Suppressor macrophage treated with lipopolysaccharide for 1 hour (primary cell): ENCODE measurements at places on chromosomes 3 and 15.
A peak's percentile ranks its signal among the peaks of the same experiment; 100 is the strongest.

GRCh38 chr15:78730955-78731354 lies 80.3 kb downstream of the ADAMTS7 start:
- no peak for DNase-seq

DNA sequence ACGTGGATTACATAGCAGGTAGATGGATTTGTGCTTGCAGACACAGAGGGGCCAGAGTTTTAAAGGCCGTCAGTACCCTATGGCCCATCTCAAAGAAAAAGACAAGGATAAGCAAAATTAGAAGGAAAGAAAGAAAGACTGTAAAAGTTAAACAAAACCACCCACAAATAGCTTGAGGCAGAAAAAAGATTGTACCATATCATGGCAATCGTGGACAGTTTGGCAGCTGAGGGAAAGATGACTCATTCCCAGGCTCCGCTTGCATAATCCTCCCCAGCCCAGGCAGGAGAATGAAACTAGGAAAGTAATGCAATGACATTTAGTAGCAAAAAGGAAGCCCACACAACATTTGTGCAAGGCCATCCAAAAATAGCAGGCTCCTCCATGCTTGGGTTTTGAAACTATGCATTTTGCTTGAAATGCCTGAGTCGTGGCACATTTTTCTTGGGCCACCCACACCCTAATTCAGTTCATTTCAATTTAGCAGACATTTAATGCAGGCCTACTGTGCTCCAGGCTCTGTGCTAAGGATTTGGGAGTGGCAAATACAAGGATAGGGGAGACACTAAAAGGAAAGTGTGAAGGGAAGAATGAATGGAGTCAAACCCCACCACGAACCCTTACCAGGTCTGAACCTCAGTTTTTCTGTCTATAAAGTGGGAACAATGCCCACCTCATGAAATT lies 40.9 kb upstream of the SMAD3 start:
- DNase-seq = peak; percentile 97

- no peak for DNase-seq
Observed at GRCh38 chr3:174387736-174388135, 471.4 kb upstream of the NAALADL2 start.

DNA sequence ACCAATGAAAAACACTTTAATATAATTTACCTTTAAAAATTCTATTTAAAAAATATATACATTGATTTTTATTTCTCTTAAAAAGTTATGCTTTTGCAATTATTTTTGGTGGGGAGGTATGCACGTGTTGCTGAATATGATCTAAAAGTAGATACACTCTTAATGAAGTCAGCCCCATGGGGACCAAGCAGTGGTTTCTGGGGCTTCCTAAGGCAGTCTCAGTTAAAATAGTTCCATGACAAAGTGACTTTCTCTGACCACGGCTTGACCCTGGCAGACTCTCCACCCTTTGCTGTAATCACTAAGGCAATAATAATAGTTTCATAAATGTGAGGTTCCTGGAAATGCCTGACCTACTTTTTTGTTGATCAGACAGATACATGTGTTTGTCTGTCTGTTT lies 50.4 kb downstream of the CCR4 start:
- no peak for DNase-seq

GRCh38 chr3:30002797-30003196 lies 603.6 kb upstream of the TGFBR2 start:
- DNase-seq = no peak

DNA sequence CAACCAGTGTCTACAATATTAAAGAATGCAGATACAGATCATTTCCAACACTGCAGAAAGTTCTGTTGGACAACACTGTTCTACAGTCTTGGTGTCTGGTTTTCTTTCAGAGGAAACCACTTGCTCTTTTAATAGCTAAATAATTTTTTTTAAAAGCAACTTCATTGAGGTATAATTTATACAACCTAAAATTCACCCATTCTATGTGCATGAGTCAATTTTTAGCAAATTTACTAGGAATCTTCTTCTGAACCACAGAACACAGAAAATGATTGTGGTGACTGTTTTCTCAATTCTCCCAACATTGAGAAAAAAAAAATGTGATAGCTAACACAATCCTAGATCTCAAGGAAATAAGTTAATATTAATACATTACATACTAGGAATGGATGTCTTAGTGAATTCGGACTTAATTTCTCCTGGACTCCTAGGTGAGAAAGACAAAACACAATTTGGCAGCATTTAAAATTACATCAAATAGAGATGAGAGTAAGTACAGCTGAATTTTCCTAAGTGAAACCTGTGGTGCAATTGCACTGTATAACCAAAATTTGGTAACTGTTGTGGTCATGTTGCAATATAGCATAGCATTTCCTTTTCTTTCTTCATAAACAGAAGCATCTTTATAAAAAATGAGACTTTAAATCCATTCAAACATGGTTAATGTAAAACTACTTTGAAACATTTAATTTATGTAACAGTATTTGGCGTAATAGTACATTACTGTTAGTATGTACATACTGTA lies 15.3 kb upstream of the PLCL2 start:
- DNase-seq = no peak

- DNase-seq = no peak
Observed at GRCh38 chr15:39936187-39936586, 2.3 kb downstream of the EIF2AK4 start.

DNA sequence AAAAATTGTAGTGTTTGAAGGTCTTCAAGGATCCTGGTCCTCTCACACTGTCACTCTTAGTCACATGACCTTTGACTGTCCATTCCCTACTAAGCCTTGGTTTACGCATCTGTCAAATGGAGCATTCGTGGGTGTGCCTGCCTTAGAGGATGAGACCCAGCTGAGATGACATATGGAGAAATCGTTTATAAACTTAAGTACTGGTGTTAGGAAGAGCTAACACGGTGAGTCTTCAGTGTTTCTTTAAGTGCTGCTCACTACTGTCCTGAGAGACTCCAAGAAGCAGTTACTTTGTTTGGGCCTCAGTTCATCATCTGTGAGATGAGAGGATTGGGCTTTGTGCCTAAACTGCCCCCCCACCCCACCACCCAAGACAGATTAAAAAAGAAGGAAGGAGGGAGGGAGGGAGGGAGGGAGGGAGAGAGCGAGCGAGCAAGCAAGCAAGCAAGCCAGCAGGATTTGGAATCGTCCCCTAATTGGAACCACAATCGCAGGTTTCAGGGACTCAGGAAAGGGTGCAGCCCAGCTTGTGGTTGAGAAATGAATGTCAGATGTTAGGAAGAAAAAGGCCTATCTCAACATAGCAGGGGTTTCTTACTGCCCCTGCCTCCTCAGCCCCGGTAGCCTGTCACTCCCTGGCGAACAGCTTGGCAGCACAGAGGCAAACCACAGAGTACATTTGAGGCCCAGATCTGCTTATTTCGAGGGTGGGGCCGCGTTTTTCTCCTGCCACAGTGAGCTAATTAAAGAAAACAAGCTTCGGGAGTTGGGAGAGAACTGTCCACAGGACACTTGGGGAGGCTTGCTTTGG lies 32.7 kb downstream of the SMAD3 start:
- DNase-seq = no peak

- peak; percentile 52 for DNase-seq
Observed at GRCh38 chr15:100902436-100903167, 16.6 kb upstream of the LRRK1 start.
